Naive thymus-derived CD4-positive, alpha-beta T cell (primary cell): ENCODE measurements at places on chromosomes 1 and 21. TPM values are rescaled to one million over a fixed set of nuclear protein-coding genes. Genes with fewer than 3 reads are reported as not detected.

DNA sequence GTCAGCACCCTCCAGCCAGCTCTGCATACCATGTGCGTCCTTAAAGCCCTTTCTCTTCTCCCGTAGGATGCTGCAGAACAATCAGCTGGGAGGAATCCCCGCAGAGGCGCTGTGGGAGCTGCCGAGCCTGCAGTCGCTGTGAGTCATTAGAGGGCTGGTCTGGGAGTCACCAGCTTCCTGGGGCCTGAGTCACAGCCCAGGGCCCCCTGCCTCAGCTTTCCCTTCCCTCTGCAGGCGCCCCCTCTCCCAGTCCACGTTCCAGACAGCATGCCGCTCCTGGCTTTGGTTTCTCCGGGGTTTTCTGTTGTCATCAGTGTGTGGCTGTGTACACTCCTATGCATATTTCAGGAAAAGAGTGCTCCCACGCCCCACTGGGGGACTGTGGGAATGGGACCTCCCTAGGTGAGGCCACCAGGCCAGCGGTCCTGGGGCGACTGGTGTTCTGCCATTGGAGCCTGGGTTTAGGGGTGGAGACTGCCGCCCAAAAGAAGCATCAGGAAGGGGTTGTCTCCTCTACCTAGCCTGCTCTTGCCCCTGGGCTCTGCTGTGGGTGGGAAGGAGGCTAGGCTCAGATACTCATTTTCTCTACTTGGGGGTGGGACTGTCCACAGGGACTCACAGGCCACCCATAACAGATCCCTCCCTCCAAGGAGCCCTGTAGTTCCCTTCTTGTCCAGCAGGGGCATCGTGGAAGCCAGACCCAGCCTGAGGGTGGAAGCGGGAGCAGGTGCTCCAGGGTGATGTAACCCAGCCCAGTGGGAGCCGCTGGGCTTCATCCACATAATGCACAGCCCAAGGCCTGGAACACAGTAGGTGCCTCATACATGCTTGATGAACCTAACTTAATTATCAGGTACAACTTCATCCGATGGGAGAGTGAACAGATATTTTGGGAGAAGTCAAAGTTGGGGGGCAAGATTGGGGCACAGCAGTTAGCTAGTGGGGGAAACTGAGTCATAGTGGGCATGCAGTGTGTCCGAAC, 42.5 kb downstream of the LGR6 start:
- peak; percentile 47 for DNase-seq

DNA sequence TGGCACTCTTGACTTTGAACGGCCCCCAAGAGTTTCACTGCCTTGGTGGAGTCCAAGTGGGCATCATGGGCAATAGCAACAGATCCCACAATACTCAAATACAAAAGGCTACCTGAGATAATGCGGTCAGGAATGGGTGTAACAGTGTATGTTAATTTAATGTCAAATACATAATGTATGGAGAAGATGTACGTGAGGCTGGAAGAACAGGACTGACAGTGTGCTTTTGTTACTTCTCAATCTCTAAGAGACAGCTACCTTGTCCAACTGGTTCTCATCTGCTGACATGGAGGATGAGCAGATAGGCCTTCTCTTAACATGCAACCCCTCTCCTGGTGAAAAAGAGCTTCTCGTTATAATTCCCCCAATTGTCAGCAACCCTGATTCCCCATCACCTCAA, 167.2 kb downstream of the APP start:
- no peak for DNase-seq

- no peak for DNase-seq
Measured at GRCh38 chr1:8955406-8955805, 9.7 kb downstream of the CA6 start.

- no peak for DNase-seq
Measured at GRCh38 chr1:67733681-67734322, 48.8 kb downstream of the GADD45A start.

- DNase-seq, result no peak
Measured at GRCh38 chr1:90724926-90725656, 8.0 kb upstream of the BARHL2 start.

DNA sequence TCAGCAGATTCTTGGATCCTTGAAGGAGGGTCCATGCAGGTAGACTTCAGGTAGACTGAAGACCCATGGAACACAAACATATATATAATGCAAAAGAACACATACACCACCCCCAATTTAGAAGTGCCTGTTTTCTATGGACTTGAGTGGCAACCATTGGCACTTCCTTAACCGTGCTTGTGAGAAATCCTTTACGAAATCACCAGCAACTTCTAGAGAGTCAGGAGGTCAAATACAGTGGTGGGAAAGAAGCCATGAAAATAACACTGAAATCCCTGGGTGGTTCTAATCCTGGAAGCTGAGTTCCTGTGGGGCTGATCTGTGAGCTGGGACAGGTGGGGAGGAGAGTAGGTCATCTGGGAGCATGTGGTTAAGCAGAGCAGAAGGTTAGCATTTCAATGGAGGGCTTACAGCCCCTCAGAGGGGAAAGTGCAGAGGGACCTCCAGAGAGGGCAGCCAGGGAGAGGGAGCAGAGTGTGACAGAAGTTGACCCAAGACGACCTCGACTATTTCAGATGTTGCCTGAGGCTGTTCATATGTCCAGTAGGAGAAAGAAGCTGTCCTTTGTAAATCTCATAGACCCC, 13.0 kb upstream of the IL10 start:
- no peak for DNase-seq

DNA sequence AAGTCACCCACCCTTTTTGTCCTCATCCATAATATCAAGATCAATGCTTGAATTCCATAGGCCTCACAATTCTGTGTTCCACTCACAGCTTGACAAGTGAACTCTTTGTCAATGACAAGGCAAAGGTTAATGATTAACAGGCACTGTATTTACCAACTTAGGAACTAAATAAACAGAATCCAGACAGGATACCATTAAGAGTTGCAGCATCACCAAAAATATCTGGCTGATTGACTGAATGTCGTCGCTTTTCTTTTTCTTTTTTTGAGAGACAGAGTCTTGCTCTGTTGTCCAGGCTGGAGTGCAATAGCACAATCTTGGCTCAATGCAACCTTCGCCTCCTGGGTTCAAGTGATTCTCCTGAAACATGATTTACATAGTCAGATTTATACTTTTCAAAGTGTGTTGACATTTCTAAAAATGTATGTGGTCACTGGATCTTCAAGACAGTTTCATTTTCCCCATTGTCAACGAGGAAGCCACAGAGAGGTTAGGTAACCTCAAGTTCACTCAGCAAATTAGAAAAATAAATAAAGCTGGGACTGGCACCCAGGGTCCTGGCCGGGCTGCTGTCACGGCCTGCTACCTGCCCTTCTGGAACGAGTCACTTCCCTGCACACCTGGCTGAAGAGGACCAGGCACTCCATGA, 81.0 kb downstream of the PDE9A start:
- peak; percentile 20 for DNase-seq

DNA sequence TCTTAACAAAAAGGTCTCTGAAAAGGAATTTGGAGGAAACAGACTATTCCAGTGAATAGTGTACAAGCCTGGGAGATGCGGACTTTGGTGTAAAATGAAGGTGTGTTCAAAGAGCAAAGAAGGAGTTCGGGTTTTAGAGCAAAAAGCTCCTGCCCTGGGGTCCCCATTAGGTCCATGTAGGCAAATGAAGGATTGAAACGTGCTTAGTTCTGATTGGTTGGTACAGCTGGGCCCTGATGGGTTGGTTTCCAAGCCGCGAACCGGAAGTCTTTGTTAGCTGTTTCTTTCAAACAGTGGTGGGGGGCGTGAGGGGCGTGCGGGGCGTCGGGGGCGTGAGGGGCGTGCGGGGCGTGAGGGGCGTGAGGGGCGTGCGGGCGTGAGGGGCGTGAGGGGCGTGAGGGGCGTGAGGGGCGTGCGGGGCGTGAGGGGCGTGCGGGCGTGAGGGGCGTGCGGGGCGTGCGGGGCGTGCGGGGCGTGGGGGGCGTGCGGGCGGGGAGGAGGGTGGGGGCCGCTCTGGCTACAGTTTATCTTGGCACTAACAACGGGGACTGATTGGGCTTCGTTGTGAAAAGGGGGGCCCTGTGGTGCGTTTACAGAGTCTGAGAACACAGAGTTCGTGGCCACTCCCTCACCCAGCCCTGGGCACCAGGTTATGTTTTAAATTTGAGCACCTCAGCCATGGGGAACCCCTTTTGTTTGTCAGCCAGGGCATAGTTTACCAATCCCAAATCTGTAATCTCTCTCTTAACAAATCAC, 29.4 kb downstream of the LRRC3 start:
- DNase-seq, result no peak

GRCh38 chr1:62585469-62586155, 11.7 kb upstream of the ANGPTL3 start:
- no peak for DNase-seq

- no peak for DNase-seq
Measured at GRCh38 chr1:7348580-7348979, 422.5 kb upstream of the VAMP3 start.

GRCh38 chr1:10546896-10547295, 72.1 kb downstream of the PEX14 start:
- no peak for DNase-seq

DNA sequence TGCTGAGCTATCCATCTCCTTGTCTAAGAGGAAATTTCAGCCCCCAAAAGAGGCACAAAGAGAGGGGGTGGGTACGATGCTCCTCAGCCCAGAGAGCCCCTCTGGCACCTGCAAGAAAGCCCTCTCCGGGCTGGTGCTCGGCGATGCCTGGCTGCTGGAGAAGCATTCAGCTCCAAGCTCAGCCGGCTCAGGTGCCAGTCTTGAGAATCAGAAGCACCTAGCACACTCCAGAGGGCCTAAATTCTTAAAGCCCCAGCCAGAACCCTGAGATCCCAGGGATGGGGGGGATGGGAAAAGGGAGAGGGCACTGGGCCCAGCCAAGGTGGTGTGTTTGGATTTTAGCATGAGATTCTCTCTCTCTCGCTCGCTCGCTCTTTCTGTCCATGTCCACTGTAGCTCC, 2.9 kb downstream of the GRIK3 start:
- DNase-seq, result no peak

DNA sequence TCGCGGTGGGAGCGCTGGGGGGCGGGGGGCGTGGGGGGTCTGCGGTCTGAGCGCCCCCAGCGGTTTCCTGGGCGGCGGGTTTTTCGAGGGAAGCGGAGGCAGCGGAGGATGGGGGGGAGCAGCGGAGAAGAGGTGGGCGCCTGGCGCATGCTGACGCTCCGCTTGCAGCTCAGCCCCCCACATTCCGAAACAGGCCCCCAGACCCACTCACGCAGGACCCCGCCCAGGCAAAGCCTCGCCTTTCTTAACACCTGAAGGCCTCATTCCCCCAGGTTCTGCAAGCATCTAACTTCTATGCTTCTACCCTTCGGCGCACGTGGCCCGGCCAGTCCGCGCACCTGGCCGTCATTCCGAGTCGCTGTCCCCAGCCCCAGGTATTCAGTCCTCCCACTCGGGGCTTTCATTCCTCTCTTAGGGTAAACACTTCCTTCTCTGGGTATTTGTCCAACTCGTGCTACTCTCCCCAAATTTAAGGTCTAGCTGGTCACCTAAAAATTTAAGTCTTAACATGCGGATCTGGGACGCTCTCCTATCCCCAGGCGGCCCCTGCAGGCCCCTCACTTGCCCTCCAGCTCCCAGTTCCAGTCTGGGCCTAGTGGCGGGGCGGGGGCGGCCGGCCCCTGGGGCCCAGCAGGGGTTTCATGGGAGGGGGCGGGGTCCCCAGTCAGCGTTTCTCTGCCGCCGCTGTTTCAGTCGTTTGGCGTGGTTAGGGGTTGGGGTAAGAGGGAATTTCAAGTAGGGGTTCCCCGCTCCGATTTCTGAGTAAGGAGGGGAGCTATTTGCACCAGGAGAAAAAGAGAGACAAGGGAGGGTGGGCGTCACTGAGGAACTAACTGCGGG, 2.8 kb upstream of the ZBTB7B start:
- peak; percentile 82 for DNase-seq

DNA sequence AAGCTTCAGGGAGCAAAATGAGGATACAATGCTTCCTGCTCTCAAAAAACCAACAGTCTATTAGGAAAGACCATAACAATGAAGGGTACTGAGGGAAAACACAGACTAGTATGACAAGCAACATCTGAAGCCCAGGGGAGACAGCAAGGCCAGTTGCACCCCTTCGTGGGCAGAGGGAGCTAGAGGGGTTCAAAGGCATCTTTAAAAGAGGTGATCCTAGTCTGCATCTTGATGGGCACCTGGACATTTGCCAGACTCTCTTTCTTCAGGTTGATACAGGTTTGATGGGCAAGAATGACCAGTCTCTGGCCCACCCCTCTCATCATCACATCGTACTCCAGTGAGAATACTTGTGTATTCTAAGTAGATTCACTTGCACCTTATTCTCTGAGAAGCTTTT, 177.7 kb downstream of the VAV3 start:
- DNase-seq, result no peak

DNA sequence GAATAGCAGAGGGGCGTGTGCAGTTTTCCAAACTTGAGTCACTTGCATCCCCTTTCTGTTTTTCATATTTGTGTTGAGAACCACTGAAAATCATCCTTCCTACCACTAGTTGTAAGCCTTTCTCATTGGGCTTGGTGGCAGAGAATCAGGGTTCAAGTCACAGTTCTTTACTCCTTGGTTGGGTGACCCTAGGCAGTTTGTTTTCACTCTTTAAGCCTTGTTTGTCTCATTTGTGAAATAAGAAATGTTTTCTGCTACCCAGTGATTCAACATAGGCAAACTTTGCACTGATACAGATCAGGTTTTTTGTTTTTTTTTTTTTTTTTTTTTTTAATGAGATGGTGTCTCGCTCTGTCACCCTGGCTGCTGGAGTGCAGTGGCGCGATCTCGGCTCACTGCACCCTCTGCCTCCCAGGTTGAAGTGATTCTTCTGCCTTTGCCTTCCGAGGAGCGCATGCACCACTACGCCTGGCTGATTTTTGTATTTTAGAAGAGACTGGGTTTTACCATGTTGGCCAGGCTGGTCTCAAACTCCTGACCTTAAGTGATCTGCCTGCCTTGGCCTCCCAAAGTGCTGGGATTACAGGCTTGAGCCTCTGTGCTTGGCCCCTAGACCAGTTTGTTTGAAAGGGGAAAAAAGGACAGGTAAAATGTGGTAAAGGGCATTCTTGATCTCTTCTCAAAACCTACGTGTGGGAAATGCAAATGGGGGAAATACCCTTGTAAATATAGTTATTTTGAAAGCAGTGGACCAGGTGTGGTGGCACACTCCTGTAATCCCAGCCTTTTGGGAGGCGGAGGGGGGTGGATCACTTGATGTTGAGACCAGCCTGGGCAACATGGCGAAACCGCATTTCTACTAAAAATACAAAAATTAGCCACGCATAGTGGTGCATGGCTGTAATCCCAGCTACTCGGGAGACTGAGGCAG, 3.2 kb downstream of the CLIC4 start:
- no peak for DNase-seq

- no peak for DNase-seq
Measured at GRCh38 chr1:224149709-224150108, 33.3 kb upstream of the DEGS1 start.

DNA sequence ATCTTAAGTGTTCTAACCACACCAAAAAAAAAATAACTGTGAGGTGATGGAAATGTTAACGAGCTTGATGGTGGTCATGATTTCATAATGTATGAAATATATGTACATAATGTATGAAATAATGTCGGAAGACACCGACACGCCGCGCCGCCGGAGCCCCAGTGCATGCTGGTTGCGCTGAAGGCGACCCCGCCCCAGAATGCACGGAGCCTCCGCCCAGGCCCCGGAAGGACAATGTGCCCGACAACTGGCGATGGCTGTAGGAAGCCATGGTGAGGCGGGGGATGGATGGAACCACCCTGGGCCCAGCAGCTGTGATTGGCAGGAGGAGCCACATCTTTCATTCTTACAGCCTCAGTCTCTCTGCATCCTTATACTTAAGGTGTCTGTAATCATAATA, 7.4 kb downstream of the OR2T10 start:
- no peak for DNase-seq

The ZCCHC17 gene
- total RNA-seq, result 20.1 and 23.8 TPM in 2 replicates

The KCNH1 gene
- not detected for total RNA-seq

The CD247 gene
- total RNA-seq, result 336 TPM

The REG4 gene
- total RNA-seq, result 0.37 TPM

The KRTCAP2 gene
- total RNA-seq, result 159 TPM

The S100A3 gene
- total RNA-seq, result not detected

The PIGV gene
- total RNA-seq, result 17.7 and 17.9 TPM in 2 replicates

The LRRC38 gene
- total RNA-seq, result not detected

The PLCH2 gene
- total RNA-seq, result 11.8 TPM
